CD8-positive, alpha-beta memory T cell (primary cell): ENCODE measurements at places on chromosomes 11 and 22. TPM values are rescaled to one million over a fixed set of nuclear protein-coding genes. Genes with fewer than 3 reads are reported as not detected.

IL18 gene
- not detected for total RNA-seq

DNA sequence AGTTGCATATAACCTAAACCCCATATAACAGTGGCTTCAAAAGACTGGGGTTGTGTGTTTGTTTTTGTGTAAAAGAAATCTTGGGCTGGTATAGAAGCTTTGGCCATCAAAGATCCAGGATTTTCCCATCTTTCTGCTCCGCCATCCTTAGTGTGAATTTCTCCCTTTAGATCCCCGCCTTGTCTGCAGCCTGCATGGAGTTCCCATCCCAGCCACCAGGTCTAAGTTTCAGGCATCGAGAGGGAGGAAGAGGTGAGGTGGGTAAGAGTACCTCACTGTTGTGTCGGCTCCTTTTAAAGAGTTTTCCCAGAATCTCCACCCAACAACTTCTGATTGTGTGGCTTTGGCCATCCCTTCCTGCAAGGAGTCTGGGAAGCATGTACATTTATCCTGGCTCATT lies 195.5 kb upstream of the SORL1-AS1 start:
- DNase-seq = no peak

DNA sequence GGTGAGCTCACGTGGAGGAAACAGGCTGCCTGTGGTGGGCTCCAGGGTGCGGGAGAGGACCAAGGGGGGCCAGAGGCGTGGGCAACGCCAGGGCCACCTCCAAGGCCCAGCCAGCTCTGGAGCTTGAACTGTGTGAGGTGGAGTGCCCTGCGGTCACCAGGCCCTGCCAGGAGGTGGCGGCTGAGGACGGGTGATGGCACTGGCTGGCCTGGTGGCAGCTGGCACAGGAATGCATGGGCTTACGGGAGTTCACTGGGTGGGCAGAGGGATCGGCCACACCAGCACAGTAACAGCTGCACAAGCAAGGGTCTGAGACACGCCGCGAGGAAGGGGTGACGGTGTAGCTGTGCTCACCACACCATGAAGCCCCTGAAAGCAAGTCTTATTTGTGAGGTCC lies 15.8 kb downstream of the TOLLIP start:
- DNase-seq = no peak

DNA sequence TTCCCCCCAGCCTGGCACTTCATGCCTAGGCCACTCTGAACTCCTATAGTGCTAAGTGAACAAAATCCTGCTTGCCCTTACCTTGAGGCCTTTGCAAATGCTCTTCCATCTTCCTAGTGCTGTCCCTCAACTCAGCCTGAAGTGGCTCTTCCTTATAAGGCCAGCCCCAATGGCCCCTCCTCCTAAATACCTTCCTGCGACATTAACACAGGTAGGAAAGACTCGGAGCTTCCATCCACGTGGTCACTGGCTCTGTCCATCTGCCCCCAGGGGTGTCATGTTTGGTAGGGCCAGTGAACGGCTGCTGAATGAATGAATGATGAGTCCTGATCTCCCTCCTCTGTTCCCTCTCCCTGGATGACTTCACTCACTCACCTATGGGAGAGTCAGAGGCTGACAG lies 4.2 kb downstream of the PDE2A start:
- no peak for DNase-seq

DNA sequence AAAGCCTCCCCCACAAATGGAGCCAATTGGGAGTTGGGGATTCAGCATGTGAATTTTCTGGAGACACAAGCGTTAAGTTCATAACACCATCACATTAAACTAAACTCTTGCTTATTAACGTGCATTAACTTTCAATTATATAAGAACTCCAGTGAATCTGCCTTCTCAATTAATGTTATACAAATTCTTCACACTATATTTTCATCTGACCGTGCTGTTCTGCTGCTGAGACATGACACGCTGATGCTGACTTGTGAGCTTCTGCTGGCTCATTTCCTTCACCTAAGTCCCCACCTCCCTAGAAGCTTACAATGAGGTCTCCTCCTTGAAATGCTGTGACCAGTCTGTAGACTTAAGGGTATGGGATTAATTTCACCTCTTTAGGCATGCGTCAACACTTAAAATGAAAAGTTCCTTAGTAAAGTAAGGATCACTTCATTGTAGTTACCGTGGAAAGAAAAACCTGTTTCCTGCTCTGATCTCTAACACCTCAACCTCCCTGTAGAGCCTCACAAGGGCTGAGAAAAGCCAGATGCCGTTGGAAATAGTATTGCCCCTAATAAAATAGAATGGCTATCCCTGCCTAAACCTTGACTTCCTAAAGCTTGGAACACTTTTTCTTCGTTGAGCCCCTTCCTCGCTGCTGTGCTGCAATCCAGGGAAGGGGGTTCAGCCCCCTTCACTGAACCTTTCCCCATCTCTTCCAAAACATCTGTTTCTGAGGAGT lies 2.2 kb downstream of the HBG2 start:
- no peak for DNase-seq

- no peak for DNase-seq
Observed at GRCh38 chr11:16110886-16111285, 245.5 kb downstream of the SOX6 start.

NEFH gene
- 6.3 TPM for total RNA-seq

DNA sequence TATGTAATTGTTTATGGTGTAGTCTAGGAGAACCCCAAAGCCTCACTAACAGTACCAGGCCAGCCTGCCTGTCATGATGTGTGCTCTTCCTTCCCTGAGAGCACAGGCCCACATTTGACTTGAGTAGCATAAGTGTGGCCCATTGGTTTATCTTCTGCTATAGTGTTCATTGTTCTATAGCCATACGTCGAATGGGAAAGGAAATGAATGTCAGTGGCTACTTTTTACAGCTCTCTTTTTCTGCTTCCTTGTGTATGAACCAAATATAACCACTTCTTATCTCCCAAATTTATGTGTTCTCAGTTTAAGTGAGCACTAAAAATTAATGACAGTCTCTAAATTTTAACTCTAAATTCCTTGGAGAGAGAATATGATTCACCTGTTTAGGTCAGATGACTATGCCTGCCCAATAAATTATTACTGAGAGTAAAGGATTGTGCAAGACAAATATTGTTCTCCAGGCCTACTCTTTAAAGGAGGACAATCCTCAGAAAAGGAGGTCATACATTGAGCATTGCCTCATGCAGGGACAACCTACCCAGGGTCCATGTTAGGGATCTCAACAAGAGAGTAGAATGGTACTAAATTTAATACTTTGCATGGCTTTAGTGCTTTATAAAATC lies 222.9 kb upstream of the ARHGAP20 start:
- no peak for DNase-seq

- DNase-seq = no peak
Observed at GRCh38 chr22:29798801-29799200, 31.6 kb downstream of the UQCR10 start.

DNA sequence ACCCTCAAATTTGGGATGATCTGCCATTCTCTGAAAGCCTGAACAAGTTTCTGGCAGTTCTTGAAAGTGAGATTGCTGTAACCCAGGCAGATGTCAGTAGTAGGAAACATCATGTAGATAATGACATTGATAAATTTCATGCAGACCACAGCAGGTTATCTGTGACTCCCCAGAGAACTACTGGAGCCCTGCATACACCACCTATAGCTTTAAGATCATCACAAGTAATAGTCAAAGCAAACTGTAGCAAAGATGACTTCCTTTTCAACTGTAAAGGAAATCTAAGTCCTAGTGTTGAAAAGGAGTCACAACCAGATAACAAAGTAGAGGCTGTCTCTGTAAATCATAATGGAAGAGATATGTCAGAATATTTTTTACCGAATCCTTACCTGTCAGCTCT lies 31.0 kb downstream of the DDIAS start:
- DNase-seq = no peak

GRCh38 chr22:19568337-19569275 lies 44.4 kb upstream of the CLDN5 start:
- no peak for DNase-seq

FGF3 gene
- total RNA-seq = not detected

FERMT3 gene
- 205 TPM for total RNA-seq

- peak; percentile 68 for DNase-seq
Observed at GRCh38 chr11:19281041-19281440, 40.3 kb upstream of the E2F8 start.

POU2AF1 gene
- total RNA-seq = 2.3 TPM

DNA sequence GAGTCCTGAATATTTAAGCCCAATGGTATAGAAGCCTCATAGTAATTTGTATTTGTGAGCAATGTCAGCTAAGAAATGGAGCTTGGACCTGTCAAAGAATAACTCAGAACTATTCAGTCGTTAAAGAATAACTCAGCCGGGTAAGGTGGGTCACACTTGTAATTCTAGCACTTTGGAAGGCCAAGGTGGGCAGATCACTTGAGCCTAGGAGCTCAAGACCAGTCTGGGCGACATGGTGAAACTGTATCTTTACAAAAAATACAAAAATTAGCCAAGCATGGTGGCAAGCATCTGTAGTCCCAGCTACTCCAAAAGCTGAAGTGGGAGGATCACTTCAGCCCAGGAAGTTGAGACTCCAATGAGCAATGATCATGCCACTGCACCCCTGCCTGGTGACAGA lies 1526.5 kb downstream of the LRRC4C start:
- no peak for DNase-seq

DNA sequence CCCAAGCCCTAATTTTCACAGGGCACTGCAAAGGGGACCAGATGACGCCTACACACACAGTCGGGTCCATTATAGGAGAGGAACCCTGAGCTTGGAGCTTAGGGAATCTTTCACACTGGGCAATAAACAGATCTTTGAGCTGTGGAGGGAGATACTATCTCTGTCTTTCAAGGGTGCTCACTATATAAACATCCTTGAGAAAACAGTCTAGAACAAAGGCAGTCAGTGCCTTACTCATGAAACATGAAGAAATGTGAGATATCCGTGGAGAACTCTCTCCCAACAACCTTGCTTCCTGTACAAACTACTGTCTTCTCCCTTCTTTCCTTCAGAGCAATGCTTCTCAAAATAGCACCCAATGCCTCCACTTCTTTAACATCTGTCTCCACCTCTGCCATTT lies 109.0 kb upstream of the APOA1 start:
- DNase-seq = no peak

DNA sequence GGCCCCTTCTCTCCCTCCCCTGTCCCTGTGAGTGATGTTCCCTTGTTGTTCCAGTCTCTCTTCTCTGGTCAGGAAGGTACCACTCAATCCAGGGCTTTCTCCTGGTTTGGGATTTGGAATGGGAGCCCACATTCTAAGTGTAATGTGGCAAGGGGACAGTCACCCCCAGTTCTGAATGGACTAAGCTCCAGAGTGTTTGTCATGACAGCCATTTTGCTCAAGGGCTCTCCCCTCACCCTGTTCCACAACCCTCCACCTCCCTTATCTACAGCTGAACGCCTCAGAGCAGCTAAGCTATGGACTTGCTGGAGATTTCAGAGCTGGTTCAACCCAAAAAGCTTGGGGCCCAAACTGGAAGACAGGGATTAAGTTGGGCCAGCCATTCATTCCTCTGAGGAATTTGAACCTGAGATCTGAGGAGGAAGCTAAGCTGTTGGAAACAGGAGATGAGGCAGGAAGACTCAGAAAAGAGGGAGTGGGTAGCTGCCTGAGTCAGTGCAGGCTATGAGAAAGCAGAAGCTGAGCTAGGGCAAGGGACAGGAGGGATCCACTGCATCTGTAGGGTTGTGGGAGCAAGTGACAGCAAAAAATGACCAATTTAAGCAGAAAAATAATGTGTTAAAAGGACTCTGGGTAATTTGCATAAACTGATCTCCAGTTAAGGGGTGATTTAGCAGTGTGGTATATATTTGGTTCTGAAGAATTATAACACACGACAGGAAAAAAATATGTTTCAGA lies 22.9 kb upstream of the FCHSD2 start:
- DNase-seq = no peak
